Activated T-helper 2 cell treated with anti-CD3 and anti-CD28 coated beads, Interferon-gamma antibody, Interleukin-2, Interleukin-4, amounts not matched to agents 10 μg/mL and 5 μg/mL and 100 μg/mL, durations not matched to agents 14 hours and 24 hours and 36 hours (primary cell): ENCODE measurements at places on chromosomes 7 and 10.

- DNase-seq, result no peak
Observed at GRCh38 chr10:15146366-15146765, 22.1 kb downstream of the NMT2 start.

- no peak for DNase-seq
Observed at GRCh38 chr7:17300437-17300836, 2.0 kb downstream of the AHR start.

DNA sequence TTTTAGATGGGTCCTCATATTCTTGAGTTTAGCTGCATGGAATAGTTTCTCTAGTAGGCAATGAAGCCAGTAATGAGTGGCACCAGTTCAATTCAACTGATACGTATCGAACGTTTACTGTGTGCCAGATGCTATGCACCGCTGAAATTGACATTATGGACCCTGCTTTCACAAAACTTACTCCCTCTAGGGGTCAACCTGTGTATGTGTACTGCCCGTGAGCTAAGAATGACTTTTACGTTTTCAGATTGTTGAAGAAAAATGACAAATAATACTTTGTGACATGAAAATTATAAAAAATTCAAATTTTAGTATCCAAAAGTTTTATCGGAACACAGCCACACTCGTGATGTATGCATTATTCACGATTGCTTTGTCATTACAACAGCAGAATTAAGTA is 95.5 kb downstream of the ZMYND11 start:
- no peak for DNase-seq

DNA sequence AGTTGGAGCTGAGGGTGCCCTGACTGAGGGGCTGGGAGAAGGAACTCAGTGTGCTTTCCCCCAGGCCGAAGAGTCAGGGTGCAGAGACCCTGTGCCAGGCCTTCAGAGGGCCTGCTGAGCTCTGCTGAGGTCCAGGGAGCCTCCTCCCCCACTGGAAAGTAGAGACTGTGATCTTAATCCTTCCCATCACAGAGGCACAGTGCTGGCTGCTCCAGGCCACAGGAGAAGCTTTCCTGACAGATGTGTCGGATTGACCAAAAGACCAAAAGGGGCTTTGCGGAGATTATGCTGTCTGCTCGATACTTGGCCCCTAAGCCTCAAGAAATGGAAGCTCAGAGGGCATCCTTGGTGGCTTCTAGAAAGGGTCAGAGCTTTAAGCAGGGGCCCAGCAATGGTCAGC is 32.9 kb upstream of the BTRC start:
- no peak for DNase-seq

- no peak for DNase-seq
Observed at GRCh38 chr7:49111706-49112105, 187.4 kb downstream of the CDC14C start.

DNA sequence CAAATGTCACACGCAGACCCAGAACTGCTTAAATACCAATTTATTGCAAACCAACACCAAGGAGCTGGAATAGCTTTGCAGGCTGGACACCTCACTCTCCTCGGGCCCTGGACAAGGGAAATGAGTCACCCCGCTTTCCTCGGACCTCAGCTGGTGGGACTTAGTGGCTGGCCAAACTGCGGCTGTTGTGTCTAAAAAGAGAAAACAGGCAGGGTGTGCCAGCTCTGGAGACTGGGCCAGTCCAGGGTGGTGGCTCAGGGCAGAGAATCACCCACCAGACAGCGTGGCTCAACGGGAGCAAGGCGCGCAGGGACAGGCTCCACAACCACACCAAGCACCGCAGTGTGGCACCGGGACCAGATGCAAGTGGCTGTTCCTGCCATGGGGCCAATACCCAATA is 58.2 kb upstream of the CAMK2B start:
- no peak for DNase-seq

GRCh38 chr7:135160858-135161653 is 9.5 kb downstream of the CYREN start:
- no peak for DNase-seq

GRCh38 chr7:158649279-158649678 is 55.3 kb downstream of the NCAPG2 start:
- DNase-seq, result no peak

DNA sequence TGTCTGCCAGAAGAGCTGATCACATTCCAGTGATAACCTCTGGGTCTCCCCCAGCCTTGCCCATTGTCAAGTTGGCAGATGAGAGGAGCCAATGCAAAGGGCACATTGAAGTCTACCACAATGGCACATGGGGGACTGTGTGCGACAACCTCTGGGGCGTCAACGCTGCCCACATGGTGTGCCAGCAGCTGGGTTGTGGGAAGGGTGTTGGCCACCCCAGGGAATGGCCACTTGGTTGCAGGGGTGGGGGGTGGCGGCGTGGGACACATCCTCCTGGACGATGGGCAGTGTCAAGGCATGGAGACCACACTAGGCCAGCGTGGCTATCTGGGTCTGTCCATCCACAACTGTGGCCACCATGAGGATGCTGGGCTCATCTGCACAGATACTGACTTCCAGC is 43.4 kb downstream of the CUZD1 start:
- DNase-seq, result no peak

- no peak for DNase-seq
Observed at GRCh38 chr10:47218803-47219202, 81.2 kb upstream of the GDF10 start.

DNA sequence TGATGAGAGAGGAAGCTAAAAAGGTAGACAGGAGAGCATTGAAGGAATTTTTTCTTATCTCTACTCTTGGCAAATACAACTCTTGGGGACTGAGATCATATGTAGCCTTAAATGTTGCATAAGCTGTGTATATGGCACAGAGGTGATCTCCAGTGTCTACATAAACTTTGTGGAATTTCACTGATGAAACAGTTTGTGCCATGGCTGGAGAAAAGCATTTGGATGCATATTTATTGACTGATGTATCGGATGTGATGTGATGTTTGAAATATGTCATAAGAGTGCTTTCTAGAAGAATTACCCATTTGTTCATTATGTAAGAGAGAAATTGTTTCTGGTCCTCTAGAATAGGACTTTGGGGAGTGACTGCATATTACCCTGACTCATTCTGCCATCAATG is 244.9 kb upstream of the LRRTM3 start:
- DNase-seq, result no peak

GRCh38 chr10:70747192-70747965 is 37.8 kb downstream of the TBATA start:
- DNase-seq, result no peak

- no peak for DNase-seq
Observed at GRCh38 chr10:117353684-117354083, 21.6 kb downstream of the PDZD8 start.

- DNase-seq, result no peak
Observed at GRCh38 chr7:4838626-4839334, 23.1 kb downstream of the PAPOLB start.

GRCh38 chr7:133412942-133413341 is 160.1 kb downstream of the EXOC4 start:
- no peak for DNase-seq

DNA sequence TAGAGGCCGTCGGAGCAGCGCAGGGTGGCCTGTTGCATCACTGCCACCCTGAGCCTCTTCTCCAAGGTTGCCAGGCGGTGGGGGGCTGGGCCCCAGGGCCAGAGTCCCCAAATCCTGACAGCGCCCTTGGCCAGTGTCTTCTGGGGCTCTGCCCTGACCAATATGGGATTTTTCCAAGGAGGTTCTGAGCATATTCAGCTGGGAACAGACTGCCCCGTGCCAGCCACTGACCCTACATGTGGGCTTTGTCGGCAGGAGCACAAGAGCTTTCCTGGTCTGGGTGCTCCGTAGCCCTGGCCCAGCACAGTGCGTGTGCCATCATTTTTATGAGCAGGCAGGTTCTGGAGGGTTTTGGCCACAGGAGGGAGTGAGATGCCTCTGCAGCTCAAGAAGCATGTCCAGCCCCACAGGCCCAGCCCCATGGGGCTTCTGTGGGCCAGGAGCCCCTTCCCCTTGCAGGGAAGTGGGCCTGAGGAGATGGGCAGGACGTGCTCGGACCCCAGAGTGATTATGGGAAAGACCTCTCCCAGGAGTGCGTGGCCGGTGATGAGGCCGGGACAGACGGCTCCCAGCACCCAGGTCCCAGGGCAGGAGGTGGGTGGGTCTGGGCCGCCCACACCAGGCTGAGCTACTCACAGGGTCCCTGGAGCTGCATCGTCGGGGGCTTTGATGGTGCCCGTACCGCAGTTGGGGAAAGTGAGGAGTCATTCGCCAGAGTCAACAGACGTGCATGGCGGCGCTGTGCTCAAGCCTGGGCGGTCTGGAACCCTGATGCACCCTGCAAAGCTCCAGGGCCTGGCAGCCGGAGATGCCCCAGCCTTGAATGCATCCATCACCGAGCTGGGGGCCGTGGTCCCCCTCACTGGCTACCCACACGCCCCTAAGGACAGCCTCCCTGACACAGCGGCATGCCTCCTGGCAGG is 66.6 kb downstream of the PWWP2B start:
- DNase-seq, result no peak

DNA sequence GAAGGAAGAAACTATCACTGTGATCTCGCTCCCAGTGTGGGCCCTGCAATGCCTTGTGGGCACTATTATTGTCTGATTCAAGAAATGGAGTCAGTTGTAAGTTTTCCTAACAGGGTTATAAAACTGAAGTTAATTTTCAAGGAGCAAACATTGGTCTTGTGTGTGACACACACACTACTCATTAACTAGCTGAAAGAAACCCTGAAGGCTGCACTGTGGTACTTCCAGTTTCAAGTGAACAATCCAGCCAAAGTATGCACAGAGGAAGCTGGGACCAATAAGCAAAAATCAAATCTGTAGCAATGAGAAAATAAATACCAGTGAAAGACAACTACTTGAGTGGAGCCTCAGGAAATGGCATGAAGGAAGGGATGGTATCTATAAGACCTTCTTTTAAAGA is 506.6 kb upstream of the POT1 start:
- DNase-seq, result no peak

GRCh38 chr7:12756821-12757220 is 69.4 kb downstream of the ARL4A start:
- DNase-seq, result no peak

- no peak for DNase-seq
Observed at GRCh38 chr10:113756940-113757543, 5.6 kb downstream of the PLEKHS1 start.

DNA sequence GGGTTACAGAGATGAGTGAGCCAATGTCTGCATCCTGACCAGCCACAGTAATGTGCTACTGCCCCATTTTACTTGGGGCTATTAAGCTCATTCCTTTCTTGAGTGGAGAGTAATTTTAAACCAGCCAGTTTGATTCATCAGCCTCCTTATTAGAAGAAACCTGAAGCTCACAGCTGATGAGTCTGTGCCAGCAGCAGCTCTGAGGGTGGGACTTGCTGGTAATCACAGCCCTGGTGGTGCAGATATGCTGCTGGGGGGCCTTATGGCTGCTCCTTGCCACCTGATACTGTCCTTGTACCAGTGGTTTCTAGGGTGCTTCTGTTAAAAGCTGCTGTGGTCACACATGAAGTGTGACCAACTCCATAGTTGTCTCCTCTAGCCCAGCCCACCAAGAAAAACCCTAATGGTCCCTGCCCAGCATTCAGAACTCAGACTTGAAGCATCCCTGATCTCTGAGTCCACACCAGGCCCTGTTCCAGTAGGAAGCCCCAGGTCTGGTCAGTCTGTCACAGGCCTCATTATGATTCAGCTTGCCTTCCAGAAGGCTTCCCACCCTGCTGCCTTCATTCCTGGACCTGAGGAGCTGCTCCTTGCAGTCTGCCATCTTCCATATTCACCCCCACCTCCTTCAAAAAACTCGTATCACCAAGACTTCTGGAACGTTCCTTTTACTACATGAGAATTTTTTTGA is 28.9 kb upstream of the RBM20 start:
- no peak for DNase-seq

- no peak for DNase-seq
Observed at GRCh38 chr7:150858236-150859197, 6.2 kb downstream of the AOC1 start.

DNA sequence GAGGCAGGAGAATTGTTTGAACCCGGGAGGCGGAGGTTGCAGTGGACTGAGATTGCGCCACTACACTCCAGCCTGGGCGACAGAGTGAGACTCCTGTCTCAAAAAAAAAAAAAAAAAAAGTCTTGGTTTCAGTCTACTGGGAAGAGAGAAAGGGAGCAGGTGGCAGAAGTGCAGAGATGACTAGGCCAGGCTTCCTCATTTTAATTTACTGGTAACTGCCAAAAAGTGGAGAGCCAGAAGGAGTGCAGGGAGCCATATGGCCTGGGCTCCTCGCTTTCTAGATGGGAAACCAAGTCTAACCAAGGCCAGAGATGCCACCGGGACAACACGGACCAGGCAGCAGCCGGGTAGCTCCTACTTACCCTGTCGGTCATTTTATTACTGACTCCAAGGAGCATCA is 12.2 kb downstream of the SEPHS1 start:
- DNase-seq, result no peak

GRCh38 chr7:94289071-94289470 is 105.6 kb upstream of the COL1A2 start:
- no peak for DNase-seq

- DNase-seq, result no peak
Observed at GRCh38 chr10:45580371-45581215, 92.0 kb downstream of the ZFAND4 start.

- no peak for DNase-seq
Observed at GRCh38 chr10:22667093-22667480, 47.3 kb downstream of the PIP4K2A start.

DNA sequence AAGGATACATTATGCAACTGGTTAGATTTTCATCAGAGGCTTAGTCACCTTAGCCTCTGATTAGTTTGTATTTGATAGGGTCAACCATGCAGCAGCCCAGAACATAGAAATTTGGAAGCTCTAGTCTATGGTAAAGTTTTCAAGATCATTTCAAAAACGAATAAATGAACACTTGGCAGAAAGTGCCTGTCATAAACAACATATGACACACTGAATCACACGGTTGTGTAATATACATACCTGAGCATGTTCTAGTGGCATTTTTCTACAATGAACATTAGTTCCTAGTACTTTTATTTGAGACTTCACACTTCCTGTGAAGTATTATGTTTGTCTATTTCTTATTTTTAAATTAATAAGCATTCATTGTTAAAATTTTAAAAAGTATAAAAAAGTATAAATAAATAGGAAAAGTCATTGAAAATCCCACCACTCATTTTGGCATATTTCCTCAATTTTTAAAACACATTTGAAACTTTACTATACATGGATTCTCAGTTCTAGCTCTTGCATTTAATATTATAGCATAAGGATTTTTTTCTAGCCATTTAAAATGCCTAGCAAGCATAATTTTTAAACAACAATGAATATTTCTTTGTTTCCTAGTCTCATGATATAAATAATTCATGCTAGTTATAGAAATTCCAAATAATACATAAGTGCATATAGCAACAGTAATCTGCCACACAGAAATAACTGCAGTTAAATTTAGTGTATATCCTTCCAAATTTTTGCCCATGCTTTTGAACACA is 25.7 kb upstream of the PRPS1L1 start:
- DNase-seq, result no peak

GRCh38 chr10:3782451-3783315 is 2.3 kb downstream of the KLF6 start:
- peak; percentile 61 for DNase-seq

- DNase-seq, result no peak
Observed at GRCh38 chr10:19620811-19621210, 195.4 kb upstream of the PLXDC2 start.
